CD4-positive, alpha-beta T cell treated with Interleukin-17A for 4 hours (primary cell): ENCODE measurements at places on chromosomes 5 and 9.

- no peak for DNase-seq
These were observed 18.0 kb upstream of the GABBR2 start for GRCh38 chr9:98726735-98727134.

DNA sequence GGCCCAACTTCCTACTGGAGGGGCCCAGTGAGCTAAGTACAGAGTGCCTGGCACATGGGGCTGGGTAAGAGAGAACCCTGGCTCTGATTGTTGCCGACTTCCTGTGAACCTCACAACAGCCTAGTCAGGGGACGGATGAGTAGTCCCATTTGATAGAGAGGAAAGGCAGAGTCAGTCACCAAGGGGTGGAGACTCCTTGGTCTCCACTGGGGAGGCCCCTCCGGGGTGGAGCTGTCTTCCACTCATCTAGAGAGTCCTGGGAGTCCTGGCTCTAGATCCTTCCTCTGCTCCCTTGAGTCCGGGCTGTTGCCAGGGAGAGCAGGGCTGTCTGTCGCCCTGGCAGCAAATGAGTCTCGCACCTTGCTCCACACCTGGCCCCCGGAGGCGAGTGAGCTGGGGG is 8.0 kb downstream of the GRK6 start:
- peak; percentile 72 for DNase-seq

- DNase-seq = no peak
These were observed 6.2 kb downstream of the SKP2 start for GRCh38 chr5:36158144-36158543.

DNA sequence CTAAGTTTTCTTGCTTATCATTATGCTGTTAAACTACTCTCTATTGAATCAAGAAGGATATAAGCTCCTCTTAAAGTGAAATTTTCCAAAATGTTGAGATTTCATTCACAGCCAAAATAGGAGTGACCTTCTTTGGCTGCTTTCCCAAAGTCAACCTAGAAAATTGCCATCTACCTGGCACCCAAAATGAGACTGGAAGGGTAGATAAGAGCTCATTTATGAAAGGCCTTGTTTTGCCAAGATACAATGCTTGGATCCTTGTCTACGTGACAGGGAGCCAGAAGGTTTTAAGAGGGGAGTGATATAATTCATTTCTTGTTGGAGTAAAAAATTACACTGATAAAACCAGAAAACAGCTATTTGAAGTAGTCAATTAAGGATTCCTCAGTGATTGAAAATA is 287.1 kb downstream of the IZUMO3 start:
- no peak for DNase-seq

GRCh38 chr9:82255481-82256176 is 267.1 kb downstream of the SPATA31D1 start:
- no peak for DNase-seq

GRCh38 chr5:143402553-143403333 is 743 bp downstream of the NR3C1 start:
- peak; percentile 65 for DNase-seq

DNA sequence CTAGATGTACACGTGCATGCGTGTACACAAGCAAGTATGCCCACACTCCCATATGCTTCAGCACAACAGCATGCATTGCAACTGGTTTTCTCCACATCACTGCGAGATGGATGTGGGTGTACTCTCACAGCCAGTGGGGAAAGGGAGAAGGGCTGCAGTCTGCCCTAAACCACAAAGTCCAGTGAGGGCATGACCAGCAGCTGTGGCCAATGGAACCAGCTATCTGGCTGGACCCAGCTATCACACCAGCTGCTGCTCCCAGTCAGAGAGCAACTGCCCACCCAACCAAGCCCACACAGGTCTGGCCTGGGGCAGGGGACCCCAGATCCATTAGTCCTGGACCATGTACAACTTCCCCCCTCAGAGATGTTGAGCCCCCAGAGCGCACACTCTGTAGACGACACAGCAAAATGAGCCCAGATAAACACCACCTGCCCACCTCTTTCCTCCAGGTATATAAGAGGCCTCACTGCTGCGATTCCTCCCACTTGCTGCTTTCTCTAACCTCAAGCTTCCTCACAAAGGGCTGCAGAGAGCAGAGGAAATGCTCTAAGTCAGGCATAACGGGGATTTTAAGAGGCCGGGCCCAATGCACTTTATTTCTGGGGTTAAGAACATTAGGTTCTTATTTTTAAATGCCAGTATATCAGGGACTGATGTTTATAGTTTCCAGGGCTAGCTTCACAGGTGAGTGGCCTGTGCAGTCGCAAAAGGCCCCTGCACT is 39.0 kb downstream of the SHB start:
- DNase-seq = no peak

GRCh38 chr9:14434158-14434504 is 120.2 kb upstream of the NFIB start:
- no peak for DNase-seq

- no peak for DNase-seq
These were observed 106.0 kb upstream of the KIF2A start for GRCh38 chr5:62199792-62200716.

GRCh38 chr5:157137691-157138090 is 5.0 kb downstream of the MED7 start:
- no peak for DNase-seq

GRCh38 chr5:154479944-154480750 is 2.1 kb upstream of the HAND1 start:
- DNase-seq = no peak

DNA sequence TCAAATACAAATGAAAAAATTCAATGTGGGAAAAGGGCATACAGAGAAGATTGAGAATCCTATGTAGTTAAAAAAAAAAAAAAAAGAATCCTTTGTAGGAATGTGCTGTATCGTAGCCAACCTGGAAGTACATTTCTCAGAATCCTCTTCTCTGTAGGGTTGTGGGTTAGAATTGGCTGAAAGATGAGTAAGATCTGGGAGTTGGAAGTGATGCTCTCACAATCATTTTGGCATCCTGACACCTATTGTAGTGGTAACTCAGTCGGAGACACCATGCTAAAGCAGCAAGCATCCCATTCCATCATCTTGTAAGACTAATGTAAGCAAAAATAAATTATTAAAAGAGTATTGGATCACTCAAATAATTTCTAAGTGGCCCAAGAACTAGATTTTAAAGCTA is 30.6 kb downstream of the MRPL22 start:
- DNase-seq = no peak

DNA sequence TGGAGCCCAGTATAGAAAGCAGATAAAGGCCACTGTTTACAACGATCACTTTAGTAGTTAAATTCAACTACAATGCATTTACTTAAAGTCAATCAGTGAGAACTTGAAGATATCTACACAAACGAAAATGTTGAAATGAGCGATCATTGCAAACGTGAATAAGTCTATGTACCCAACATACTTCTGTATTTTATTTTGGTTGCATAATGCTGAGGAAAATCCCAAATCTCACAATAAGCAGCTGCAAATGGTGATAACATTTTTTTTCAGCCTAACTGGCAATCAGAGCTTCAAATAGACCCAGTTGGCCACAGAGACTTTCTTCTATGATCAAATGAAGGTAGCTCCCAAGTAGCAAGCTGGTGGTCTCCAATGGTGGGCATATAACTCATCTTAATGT is 32.1 kb downstream of the PDGFRB start:
- DNase-seq = no peak

- no peak for DNase-seq
These were observed 490.8 kb downstream of the TLE4 start for GRCh38 chr9:80062567-80062966.

DNA sequence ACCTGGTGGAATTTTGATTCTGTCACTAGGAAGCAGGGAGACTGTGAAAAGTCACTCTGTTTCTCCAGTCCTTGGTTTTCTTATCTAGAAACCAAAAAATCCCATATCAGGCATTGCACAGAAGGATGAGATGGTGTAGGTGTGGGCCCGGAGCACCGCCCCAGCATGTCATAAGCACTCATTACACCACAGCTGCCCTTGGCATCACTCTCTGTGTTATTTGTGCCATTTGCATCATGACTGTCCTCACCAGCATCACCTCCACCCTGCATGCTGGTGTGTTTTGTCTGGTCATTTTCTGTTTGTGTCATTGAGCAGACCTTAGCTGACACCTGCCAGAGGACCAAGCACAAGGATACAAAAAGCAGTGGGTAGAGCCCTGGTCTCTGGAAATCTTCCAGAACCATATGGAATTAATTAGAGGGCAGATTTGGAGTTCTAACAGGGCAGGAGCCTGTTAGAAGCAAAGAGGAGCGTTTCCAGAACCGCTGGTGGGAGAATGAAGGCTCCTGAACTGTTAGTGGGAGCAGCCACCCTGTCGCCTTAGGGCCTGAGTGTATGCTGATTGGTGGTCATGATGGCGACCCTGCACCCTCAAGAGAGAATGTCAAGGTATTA is 99.3 kb downstream of the AMBP start:
- DNase-seq = no peak

- no peak for DNase-seq
These were observed 265.2 kb downstream of the MAST4 start for GRCh38 chr5:66861402-66861801.
